Uterus (tissue), 4 donors: ENCODE measurements at places on chromosomes 6 and 20.
A peak's percentile ranks its signal among the peaks of the same experiment; 100 is the strongest.

GRCh38 chr6:112787371-112787770 lies 440.2 kb downstream of the RFPL4B start:
- DNase-seq = no peak

- peak; percentile 70 for DNase-seq
Observed at GRCh38 chr20:41003143-41003935, 25.3 kb upstream of the TOP1 start.

- no peak for DNase-seq
Observed at GRCh38 chr6:32947552-32948465, 5.1 kb downstream of the HLA-DMA start.

- DNase-seq = no peak
Observed at GRCh38 chr6:154921482-154921881, 73.6 kb upstream of the TIAM2 start.

GRCh38 chr20:63745961-63746731 lies 6.6 kb downstream of the SLC2A4RG start:
- no peak for DNase-seq

GRCh38 chr6:25564943-25565342 lies 87.1 kb upstream of the SCGN start:
- no peak for DNase-seq

DNA sequence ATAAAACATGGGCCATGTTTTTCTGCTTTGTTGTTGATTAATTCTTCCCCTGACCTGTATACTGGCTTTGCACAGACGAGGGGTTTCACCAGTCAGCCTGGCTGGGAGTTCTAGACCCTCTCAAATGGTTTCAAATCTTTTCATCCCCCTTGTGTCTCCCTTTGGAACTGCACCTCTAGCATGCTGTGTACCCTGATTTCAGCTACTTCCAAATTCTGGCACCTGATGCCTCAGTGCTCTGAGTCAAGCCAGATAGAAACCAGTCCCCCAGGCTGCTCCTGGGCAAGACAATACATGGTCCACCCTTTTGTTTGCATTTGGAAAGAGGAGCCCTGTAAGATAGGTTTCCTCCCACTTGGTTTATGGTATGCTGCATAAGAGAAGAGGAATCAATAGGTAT lies 290.2 kb downstream of the BTBD3 start:
- no peak for DNase-seq

GRCh38 chr20:32805721-32806120 lies 14.0 kb upstream of the MAPRE1 start:
- no peak for DNase-seq

DNA sequence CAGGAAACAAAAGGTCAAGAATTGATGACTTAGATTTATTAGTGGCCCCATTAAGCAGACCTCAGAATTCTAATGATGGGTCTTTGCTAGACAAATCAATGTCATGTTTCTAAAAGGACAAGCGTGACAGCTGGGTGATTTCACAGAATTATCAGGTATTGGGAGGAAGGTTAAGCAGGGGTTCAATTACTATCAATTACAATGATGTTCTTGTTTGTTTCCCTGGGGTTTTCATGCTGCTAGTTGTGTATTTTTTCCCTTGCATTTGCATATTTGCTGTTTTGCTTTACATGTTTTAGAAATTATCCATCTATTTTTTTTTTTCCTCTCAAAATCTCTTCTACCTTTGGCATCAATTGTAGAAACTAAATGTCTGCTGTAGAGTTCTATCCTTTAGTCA lies 27.9 kb downstream of the GNAS start:
- DNase-seq = no peak

GRCh38 chr6:157513004-157513603 lies 132.1 kb downstream of the ZDHHC14 start:
- no peak for DNase-seq

- DNase-seq = no peak
Observed at GRCh38 chr20:2815242-2815900, 584 bp downstream of the C20orf141 start.

GRCh38 chr6:14732844-14733757 lies 512.8 kb upstream of the JARID2 start:
- no peak for DNase-seq

DNA sequence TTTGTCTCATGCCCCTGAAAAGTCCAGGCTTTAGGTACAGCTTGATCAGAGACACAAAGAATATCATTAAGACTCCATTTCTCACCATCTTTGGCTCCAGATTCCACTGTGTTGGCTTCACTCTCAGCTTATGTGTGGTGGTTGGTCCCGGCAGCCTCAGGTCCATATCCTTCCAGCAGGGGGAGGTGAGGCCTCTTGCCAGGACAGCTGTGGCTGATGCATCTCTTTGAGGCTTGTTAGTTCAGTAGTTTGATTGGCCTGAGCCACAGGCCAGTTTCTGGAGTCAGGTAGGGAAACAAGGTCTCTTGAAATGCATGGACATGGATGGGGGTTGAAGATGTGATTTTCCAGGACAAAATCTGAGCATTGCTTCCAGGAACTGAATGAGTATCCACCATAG lies 62.4 kb downstream of the JAG1 start:
- peak; percentile 63 for DNase-seq

DNA sequence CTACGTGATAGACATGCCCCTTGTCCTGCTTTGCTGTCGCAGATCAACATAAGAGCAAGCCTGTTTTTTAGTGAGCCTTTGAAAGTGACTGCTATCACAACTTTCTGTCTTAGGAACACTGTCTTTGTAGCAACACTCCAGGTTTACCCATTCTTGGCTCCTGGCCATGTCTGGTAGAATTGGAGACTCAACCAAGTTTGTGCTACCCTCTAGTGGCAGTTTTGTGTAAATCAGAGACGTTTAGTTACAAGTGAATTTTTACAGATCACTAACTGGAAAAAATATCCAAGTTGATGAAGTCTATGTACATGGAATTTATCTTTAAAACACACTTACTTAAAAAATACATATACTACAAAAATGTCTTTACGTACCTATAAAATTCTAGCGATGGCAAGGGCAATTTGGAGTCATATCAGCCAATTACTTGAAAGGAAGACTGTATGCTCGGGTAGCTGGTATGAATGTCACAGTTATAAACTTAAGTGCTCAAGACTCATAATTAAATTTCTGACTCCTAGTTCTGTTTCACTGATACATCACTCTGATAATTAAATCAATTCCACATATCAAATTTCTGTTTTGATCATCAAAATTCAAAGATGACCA lies 101.4 kb downstream of the ADGB start:
- DNase-seq = peak; percentile 68

DNA sequence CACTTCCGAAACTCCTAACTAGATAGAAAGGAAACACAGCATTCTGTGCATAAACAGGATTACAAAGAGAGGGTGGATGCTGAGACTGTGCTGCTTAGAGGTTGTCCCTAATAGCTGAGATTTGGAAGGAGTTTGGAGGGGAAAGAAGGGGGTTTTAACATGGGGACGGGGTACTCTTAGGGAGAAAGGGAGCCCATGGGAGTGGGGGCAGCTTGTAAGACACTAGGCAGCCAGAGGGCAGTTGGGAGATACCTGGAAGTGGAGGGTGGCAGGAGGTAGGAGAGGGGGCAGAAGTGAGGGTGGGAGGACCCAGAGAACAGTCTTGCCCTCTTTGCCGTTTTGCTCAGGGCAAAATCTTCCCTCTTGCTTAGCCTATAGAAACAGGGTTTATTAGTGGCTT lies 16.4 kb downstream of the MANBAL start:
- DNase-seq = no peak

DNA sequence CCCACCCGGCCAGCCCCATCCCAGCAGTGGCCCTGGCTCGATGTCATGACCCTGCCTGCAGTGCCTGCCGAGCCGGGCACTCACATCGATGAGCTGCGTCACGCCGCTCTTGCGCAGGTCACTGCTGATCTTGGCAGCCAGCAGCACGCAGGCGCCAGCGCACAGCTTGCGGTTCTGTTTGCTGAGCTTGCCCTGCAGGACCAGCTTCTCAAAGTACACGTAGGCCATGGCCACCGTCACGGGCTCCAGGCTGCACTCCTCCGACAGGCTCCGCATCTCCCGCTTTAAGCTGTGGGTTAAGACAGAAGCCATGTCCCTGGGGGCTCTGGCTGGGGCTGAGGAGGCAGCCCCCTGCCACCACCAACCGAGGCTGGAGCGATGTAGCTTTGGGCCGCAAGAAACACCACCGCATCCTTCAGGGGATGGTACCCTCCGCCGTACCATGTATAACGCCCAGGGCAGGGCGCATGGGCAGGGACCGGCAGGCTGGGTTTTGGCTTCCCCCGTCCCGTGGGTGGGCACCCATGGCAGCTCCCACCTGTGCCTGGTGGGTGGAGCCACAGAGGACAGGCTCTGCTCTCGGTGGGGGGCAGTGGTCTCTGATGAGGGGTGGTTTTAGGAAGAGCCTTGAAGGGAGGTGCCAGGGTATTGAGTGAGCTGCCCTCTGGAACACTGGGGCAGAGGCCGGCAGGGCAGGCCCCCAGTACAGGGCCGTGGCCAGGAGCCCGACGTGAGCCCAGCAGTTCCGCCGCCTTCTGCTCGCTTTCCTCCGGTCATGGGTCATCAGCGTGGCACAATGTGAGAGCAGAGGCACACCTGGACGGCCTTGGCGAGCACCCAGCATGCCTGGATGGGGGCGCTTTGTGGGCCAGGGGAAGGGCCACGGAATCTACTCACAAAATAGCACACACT lies 4.5 kb downstream of the RPS21 start:
- DNase-seq = no peak

DNA sequence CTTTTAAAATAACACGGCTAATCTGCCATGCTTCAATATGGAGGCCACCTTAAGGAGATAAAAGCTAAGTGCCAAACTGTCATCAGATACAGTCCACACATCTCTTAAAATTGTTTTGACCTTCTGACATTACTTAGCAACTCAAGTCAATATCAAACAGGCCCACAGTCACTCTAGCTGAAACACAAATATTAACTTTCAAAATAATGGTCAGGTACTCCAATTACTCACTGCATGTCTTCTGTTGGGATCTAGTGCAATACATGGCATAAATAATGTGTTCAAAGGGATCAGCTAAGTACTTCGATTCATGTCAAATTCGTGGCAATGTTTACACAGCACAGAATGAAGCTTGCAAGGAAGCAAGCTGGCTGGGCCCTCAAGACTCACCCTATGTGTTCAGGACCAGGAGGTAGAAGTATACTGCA lies 133.9 kb upstream of the BEND6 start:
- no peak for DNase-seq
